ENCODE measurements at places on chromosomes 12 and 14.
A peak's percentile ranks its signal among the peaks of the same experiment; 100 is the strongest.

GRCh38 chr14:22598099-22598895 lies at the start of gene ABHD4:
ABHD4 (plus strand) TSS chr14:22598300; CDS start chr14:22598307, 7 bp downstream.
- DNase-seq = no peak

GRCh38 chr12:21666722-21667121 lies 9.1 kb upstream of the LDHB start:
- no peak for DNase-seq

DNA sequence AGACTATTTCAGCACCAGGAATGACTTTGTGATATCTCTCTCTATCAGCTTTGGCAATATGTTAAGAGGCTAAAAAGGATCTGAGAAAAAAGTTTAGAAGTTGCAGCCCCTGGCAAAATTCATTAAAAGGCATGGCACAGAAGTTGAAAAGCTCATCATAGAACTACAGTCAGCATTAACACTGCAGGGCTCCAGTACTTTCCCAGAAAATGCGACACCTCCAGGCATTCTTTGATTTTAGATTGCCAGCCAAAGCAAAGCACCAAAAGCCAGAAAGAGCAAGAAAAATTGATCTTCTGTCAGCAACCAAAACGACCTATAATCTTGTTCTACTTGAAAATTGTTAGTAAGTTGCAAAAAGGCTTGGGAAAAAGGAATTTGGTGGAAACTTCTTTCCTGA lies 713.5 kb downstream of the FSCB start:
- no peak for DNase-seq

DNA sequence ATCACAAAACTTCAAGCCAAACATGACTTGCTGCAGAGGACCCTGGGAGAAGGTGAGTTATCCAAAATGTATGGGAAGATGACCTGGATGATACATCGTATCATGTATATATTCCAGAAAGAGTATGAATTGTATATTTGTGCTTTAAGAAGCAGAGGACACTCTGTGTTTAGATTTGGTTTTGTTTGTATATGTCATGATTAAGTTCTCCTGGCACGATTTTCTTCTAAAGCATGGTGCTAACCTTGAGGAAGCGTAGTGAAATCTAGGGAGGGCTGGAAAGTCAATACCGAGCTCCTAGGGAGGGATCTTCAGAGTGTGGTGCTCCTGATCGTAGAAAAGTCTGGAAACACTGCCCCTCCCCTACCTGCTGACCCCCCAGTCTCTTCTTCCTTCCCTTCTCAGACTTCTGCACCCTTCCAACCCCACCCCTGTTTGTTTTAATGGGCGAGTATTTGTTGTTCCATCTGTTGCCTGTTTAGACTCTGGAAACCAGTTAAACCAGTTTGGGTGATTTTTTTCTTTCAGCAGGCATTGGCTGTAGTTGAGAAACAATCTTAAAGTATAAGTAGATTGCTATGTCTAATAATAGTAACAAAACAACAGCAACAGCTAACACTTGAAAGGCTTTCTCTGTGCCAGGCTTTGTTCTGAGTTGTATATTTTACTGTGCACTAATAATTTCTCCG lies 141.6 kb downstream of the KICS2 start:
- DNase-seq = no peak

GRCh38 chr12:121198949-121199348 lies 11.0 kb upstream of the P2RX4 start:
- DNase-seq = no peak

DNA sequence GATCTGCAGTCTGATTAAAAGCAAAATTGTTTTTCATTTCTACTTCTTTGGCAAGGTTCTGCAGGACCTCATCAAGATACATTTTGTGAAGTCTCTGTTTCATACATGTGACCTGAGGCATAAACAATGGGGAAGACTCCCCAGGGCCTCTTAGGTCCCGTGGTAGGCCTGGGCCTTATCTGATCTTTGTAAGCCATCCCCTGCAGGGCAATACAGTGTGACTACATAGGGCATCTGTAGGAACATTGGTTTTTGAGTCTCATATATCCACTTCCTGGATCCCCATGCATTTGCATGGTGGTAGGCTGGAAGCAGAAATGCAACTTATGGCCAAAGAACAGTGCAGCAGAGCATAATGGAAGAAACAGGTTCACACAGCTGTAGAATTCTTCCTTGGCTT lies 6.0 kb downstream of the FAR2 start:
- DNase-seq = no peak

- peak; percentile 88 for DNase-seq
Observed at GRCh38 chr12:133080368-133081158, at the start of gene ZNF140. ZNF140 (plus strand) TSS chr12:133080923; CDS start chr12:133081321, 398 bp downstream.

All from activated naive CD8-positive, alpha-beta T cell treated with anti-CD3 and anti-CD28 coated beads, Interleukin-2, amount 50 U/mL, for 16 hours (primary cell).